ENCODE measurements at places on chromosomes 5 and 9.

GRCh38 chr5:6758236-6758635, 45.0 kb downstream of the TENT4A start:
- no peak for DNase-seq

- DNase-seq: no peak
Measured at GRCh38 chr5:160805376-160805775, 46.6 kb downstream of the ATP10B start.

- no peak for DNase-seq
Measured at GRCh38 chr9:130860458-130861316, 25.6 kb downstream of the ABL1 start.

- DNase-seq: no peak
Measured at GRCh38 chr5:103336941-103337340, 78.4 kb downstream of the MACIR start.

DNA sequence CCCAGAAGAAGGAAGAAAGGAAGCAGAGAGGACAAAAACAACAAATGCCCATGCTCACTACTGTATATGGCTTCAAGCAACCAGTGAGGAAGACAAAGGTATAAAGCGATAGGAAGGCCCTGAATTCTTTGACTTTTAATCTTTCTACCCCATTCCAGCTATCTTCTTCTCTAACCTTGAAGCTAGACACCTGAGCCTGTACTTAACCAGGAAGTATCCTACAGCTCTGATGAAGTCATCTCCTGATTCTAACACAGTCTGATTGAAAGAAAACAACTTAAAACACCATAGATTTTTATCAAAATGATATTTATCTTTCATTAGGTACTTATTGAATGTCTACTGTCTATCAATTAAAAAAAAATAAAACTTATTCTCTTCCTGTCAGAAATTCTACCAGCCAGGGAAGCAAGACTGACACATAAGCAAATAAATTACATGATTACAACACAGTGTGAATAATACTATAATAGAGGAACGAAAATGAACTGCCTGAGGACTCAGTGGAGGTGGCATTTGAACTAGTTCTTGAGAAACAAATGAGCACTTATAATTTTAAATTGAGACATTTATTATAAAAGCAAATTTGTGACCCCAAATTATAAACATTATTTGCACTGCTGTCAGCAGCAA, 123.3 kb upstream of the ELL2 start:
- no peak for DNase-seq

- DNase-seq: no peak
Measured at GRCh38 chr5:73193592-73193991, 20.6 kb downstream of the TMEM174 start.

GRCh38 chr9:130707225-130707976, 13.8 kb downstream of the EXOSC2 start:
- DNase-seq: peak; percentile 66

- DNase-seq: no peak
Measured at GRCh38 chr9:37382161-37382981, 40.1 kb upstream of the GRHPR start.

DNA sequence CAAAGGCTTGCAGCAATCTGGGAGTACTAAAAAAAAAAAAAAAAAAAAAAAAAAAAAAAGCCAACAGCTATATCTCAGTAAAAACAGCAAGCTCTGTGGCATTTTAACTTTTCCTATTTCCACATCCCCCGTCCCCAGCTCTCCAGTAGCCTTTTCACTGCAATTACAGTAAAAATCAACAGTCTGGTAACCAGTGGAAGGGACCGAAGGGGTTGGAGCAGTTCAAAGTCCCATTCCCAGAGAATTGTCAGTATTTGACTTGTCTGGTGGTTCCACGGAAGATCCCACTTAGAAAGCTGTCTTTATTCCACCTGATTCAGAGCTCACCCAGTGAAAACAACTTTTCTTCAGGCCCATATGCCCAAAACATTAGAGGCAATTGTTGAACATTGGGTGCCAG, 71.8 kb upstream of the ZBTB43 start:
- DNase-seq: no peak

- no peak for DNase-seq
Measured at GRCh38 chr5:57724836-57725235, 242.2 kb upstream of the ACTBL2 start.

DNA sequence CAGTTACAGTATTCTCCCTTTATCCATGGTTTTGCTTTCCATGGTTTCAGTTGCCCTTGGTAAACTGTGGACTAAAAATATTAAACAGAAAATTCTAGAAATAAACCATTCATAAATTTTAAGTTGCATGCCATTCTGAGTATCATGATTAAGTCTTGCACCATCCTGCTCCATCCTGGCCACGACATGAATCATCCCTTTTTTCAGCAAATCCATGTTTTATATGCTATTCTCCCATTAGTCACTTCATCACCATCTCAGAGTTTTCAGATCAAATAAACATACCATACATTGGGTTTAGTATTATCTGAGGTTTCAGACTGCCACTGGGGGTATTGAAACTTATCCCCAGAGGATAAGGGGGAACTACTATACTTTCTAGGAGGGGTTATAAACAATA, 234.4 kb upstream of the ATP10B start:
- no peak for DNase-seq

DNA sequence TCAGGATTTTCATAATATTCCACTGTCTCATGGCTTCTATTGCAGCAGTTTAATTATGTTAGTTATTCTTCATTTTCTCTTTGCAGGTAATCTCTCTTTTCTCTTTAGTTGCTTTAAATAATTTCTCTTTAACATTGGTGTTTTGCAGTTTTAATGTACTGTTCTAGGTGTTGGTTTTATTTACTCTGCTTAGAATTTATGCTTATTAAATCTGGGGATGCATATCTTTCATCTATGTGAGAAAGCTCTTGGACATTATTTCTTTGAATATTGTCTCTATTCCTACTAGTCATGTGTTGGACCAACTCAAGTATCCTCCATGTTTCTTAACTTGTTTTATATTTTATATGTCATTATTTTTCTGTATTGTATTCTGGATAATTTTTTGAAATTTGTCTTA, 218.7 kb upstream of the TUT7 start:
- DNase-seq: no peak

DNA sequence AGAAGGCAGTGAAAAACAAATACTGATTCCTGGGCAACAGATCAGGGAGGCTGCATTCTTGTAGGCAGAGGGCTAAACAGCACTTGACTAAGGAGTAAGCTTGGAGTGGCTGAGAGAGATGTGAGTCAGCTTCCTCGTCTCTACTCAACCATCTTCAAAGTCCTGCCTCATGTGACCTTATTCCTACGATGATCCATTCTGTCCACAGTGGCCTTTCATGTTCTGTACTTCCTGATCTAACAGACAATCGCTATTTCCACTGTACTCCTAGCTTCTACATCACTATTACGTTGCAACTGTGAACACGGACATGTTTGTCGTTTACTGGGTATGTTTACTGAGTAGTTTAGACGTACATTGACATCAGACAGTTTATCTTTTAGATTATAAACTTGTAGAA, 365.4 kb downstream of the ARL15 start:
- no peak for DNase-seq

DNA sequence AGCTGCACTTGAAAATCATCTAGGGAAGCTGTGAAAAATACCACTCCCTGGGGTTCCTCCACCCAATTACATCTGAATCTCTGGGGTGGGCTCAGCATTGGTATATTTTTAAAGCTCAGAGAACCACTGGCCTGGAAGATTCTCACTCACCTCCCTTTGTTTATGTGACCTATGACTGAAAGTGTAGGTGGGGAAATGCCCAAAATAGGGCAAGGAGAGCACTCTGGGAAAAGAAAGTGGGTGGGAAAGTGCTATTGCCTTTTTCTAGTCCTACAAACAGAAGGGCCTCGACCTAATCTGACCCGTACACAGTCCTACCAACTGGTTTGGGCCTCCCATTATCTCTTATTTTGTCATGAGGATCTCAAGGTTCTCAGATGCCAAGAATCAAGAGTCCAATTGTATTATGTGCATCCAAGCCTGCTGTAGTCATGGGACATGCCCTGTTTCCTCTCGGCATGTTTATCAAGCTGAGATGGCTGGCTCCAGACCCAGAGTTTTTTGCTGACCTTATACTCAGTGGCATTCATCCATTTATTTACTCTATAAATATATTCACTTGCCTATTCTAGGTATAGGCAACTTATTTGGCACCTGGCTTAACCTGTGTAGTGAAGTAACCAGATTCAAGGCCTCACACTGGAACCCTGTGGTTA, 483.7 kb downstream of the ENC1 start:
- no peak for DNase-seq

- DNase-seq: no peak
Measured at GRCh38 chr5:150489360-150490295, 18.3 kb upstream of the NDST1 start.

DNA sequence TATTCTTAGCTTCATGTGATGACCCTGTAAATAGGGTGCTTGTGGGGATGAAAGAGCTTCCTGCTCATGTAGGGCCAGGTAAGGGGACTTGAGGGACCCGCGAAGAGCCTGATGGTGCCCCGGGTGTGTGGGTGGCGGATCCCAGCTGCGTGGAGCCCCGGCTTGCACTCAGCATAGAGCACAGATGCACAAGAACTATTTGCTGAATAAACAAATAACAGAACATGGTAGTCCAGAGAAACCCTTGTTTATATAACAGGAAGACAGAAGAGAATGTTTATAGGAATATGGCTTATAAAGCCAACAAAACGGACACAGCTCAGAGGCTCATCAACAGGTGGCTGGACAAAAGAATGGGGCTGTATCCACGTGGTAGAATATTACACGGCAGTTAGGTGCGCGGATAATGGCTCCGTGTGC, 106.9 kb upstream of the COL5A1 start:
- no peak for DNase-seq

- DNase-seq: no peak
Measured at GRCh38 chr5:81188962-81189361, 44.2 kb upstream of the CKMT2 start.

DNA sequence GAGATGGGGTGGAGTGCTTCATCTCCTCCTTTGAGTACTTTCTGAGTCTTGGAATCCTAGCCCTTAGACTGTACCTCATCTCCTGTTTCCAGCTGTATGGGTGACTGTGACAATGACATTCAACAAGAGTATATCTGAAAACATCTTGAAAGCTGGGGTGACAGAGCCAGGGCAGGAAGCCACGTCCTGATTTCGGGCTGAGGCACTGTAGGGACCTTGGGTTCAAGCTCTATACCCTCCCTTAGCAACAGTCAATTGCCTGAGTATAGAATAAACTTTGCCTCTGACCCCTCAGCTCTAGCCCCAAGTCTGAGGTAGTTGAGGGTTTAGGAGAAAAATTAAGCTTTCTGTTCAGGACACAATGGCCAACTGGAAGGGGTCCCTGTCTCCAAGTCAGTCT, 6.3 kb downstream of the FOXE1 start:
- DNase-seq: no peak

GRCh38 chr9:128254362-128254761, 21.4 kb downstream of the GOLGA2 start:
- no peak for DNase-seq

- no peak for DNase-seq
Measured at GRCh38 chr5:113065626-113066025, 89.0 kb downstream of the DCP2 start.

GRCh38 chr5:135694012-135694411, 115.2 kb upstream of the CXCL14 start:
- no peak for DNase-seq

DNA sequence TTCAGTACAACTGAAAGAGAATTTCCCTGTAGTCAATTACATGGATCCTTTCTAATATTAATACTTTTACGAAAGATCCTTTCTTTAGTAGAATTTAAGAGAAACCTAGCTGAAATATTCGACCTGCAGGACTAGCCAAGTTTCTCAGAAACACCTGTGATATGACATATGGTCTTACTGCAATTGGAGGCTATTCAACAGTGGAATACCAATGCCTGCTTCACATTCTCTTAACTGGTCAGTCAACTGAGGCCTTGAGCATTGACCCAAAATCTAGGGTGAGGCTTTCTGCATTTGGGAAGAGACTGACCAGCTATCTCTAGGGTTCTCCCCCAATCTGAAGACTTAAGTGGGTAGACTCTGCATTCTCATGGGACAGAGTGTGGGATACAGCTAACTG, 12.3 kb downstream of the UBE2QL1 start:
- no peak for DNase-seq

- no peak for DNase-seq
Measured at GRCh38 chr5:64149268-64149667, 16.4 kb upstream of the RNF180 start.

DNA sequence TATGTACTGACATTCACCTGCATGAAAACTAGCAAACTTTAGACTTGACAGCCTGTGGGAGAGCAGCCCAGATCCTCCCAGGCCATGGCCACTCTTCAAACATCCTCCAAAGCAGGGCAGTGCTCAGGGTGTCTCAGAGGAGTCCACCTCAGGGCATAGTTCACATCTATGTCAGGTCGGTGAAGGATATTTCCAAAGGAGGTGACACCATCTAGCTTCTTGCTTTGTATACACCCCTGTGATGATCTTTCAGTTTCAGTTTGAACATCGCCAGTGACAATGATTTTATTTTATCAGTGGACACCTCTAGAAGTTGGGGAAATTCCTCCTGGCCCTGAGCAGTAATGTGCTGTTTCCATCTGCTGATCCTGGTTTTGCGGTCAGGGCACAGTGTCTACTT, 20.1 kb downstream of the CDK20 start:
- peak; percentile 5 for DNase-seq

- DNase-seq: no peak
Measured at GRCh38 chr5:92552206-92553160, 1028.5 kb downstream of the NR2F1-AS1 start.

DNA sequence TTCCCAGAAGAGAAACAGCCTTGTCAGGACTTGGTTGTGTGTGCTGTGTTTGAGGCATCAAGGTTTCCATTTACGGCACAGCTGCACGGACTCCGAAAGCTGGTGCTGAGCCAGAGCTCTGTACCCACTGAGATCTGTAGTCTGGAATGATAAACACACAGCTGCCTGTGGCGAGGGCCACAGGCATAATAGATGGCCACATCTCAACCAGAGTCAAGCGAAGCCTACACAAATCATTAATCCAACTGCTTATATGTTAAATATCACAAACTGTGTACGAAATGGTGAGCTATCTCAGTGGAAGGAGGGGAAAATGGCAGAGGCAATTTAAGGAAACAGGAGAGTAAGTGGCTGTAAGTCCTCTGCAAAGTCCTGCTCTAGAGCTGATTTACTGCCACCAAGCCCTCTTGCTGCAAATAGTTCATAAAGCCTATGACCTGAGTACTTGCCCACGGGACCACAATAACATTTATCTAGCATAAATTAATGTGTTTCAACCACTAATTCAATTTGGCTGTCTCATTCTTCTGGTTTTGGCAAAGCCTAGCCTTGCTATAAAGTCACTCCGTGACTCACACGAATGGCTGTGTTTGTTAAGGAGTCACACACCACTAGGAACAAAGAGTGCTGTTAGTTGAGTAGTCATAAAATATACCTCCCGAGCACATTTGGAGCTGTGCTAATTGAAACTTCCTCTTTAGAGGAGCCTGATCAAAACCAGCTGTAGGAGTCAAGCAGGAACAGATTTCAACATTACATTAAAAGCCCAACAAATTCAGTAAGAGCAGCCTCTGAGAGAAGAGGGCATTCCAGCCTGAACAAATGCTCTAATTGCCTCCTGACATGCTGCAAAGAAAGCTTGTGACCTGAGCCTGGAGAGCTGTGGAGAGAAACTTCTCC, 738.6 kb upstream of the ZNF608 start:
- DNase-seq: no peak

Data from activated CD4-positive, alpha-beta T cell treated with anti-CD3 and anti-CD28 coated beads, Interleukin-10, Interleukin-2, amounts not matched to agents 100 ng/mL and 50 ng/mL, durations not matched to agents 16 hours and 8 hours (primary cell).